ENCODE measurements at places on chromosomes 3 and 15.

- DNase-seq: no peak
Measured at GRCh38 chr3:4241595-4242170, 61.5 kb upstream of the SETMAR start.

DNA sequence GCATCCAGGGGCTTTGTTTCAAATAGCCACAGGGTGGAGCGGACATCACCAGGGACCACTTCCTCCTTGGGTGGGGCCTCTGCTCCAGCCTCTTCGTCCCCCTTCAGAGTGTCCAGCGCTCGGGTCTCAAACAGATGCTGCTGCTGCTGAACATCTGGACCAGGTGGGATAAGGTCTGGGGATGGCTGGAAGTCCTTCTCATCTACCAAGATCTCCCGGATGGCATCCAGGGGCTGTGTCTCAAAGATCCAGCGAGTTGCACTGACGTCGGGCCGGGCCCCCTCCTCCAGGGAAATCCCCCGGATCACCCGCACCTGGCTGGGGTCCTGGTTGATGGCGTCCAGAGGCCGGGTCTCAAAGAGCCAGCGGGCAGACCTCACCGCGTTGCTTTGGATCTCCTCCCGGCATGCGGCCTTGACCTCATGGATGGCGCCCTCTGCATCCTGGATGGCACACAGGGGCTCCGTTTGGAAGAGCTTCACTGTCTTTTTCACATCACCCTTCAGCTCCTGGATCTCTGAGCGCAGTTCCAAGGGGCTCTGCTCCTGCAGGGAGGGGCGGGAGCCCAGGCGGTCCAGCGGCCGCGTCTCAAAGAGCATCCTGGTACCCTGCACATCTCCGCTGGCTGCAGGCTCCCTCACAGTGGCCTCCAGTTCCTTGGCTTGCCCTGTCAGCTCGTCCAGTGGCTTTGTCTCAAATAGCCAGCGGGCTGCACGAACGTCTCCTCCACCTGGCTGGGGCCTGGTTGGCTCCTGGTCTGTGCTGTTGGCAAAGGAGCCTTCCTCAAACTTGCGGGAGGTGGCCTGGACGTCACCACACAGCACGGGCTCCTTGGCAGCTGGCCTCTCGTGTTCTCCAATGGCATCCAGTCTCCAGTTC, 3.9 kb downstream of the XIRP1 start:
- DNase-seq: no peak

DNA sequence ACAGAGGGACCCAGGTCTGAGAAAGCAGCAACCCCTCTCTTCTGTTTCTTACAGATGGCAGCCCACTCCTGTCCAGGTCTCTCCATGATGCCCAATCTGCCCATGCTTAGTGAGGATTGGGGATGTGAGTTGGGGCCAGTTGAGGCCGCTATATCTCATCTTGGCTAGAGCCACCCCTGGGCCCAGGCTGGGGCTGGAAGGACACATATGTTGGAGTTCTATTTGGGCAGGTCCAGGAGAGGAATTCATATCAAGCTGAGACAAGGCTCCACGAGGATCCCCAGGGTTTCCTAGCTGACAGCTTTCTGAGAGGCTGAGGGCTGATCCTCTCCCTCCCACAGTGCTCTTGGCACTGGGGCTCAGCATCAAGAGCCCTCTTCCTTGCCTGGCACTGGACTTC, 11.4 kb downstream of the TGM5 start:
- no peak for DNase-seq

DNA sequence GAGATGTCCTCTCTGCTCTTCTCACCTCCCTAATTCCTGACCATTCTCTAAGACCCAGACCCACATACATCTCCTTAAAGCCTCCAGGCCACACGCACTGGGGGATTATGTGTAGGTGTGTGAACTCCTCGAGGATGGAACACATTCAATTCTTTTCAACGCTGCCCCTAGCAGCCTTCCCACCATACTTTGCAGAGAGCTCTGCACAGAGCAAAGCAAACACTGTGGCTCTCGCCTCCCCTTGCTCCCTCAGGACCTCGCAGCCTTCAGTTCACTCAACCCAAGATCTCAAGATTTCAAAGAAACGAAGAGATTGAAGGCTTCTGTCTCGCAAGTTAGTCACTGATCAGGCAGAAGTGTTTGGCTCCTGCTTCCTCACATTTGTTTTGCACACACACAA, 6.0 kb downstream of the ACTC1 start:
- no peak for DNase-seq

- DNase-seq: no peak
Measured at GRCh38 chr15:22229990-22230819, 149.9 kb downstream of the OR4M2 start.

DNA sequence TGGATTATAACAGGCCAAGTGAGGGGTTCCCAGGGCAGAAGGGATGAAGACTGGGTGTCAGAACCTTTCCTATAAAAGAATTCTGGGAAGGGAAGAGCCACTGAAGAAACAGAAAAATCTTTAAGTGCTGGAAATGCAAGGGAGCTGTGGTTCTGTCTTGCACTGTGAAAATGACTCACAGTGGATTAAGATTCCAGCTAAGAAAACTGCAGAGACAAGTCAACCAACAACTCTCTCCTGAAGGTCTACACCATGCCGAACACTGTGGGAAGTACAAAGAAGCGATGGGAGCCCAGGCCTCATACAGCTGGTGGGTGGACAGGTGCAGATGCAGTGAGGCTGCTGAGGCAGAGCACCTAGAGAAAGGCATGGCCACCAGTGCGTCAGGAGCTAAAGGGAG, 27.7 kb downstream of the ZDHHC3 start:
- no peak for DNase-seq

DNA sequence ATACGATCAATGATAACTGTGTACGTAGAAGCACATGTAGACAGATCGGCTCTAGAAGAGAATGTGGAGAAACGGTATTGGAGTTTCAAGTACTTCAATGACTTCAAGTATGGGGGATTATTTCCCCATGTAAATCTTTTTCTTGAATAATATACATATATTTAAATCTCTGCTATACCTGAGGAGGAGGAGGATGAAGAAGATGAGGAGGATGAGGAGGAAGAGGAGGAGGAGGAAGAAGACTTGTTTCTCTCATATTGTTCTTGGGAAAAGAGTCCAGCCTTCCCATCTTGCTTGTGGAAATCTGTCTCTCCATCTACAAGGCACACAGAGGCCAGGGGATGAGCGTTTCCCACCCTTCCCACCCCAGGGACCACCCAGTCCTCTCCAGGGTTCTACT, 10.6 kb downstream of the TMEM40 start:
- DNase-seq: no peak
